ENCODE measurements at places on chromosomes 7 and 10.

DNA sequence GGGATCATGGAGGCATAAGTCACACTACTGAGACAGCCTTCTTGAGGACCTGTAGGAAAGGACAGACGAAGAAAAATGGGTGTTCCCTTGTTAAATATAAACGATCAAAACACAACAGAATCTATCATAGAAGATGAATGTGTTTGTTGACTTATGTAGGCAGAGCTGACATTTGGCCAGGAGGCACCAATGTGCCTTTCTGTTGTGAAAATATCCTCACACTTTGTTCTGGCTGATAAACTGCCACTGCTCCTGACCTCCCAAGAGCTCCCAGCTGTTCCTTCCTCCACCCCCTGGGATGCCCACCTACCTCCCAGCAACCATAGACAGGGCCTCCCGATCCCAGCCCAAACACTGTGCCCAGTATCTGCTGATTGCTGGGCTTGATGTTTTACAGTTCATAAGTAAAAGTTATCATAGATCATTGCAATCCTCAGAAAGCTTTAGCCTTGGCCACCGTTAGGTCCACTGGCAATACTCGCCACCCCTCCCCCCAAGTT is 116.6 kb downstream of the CTTNBP2 start:
- DNase-seq, result no peak

DNA sequence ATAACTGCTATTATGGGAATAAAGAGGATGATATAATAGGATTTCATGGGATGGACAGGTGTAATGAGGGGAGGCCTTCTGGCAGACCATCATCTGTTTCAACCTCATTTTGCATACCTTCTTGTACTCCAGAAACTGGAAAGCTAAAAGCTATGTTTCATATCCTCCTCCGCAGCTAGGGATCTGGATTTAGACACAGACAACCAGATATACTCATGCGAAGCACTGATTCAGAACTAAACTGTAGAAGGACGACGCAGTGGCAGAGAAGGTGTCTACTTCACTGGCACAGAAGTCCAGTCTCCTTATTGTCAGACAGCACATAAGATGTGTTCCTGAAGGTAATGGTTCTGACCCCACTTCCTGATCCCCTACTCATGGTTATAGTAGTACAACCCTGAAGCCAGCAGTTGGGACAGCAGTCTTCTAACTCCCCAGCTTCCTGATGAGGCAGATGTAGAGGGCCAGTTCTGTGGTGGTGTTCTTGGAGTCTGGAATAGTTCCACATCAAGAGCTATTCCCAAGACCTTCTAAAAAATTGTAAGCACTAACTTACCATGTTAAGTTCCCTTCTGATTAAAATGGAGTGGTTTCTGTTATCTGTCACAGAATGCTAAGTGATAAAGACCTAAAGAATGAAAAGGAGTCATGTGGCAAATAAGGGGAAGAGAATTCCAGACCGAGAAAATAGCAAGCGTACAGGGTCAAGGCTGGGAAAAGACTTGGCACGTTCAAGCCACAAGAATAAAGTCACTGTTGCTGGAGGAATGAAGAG is 550.3 kb downstream of the GRM8 start:
- DNase-seq, result no peak

DNA sequence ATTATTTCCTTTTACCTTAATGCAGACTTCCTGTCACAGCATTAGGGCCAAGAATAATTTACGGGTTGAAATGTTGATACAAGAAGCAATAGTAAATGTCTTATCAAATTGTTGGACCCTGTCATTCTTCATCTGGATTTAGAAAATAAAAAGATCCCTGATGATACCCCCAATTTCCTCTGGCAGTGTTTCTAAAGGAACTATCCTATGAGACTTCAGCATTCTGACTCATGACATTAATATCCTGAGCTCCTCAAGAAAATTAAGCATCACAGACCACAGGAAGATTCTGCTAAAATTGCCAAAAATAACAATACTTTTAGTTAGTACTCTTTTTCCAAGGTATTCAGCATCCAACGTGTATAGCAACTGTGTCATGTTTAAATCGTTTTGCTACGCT is 490.5 kb upstream of the ANKRD30A start:
- peak; percentile 80 for DNase-seq

- peak; percentile 40 for DNase-seq
These were observed 155.4 kb downstream of the TWIST1 start for GRCh38 chr7:18962031-18962430.

DNA sequence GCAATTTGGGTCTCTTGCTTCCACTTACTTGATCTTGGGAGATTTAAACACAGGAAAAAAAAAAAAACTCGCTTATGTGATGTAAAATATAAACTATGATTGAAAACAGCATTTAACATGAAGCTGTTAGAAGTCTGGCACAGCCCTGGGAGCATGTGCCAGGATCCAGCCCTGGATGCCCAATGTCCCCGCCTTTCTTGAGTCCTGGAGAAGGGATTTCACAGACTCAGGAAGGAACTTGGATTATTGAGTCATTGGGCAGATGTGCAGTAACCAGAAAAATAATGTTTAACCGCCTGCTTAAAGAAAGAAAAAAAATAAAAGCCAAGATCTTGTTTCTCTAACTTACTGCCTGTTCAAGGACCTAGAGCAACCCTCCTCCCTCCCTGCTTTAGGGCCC is 3.7 kb upstream of the JCAD start:
- DNase-seq, result peak; percentile 44

- DNase-seq, result no peak
These were observed 243.6 kb upstream of the PODXL start for GRCh38 chr7:131800008-131800407.

DNA sequence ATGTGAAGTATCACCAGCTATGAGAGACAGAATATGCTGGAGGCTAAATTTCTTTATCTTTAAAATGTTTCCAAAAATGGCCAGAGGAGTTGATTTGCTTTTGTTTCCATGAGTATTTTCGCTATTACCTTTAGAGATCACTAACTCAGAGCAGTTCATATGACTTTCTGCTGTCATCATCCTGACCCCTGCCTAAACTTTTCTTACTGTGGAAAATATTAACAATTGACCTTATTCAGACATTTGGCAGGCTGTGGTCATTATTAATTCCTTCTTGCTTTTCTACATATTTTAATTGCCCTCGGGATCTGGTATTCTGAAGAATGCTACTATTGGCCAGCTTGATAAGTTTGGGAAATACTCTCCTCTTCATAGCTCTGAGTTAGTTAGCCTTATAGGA is 156.5 kb downstream of the EXOC4 start:
- no peak for DNase-seq

DNA sequence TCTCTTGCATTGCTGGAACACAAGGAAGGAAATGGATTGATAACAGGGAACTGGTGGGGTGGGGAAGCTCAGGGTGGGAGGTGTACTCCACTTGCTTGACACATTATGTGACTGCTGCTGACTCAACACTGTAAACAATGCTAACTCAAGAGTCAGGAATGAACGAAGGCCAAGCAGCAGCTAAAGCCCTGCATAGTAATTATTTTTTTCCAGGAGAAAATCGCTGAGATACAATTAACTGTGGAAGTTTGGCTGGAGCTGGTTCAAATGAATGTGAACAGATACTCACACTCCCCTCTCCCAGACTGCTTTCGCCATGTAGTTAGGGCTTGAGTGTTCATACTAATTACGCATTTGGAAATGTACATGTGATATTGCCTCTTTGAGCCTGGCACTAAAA is 170.9 kb upstream of the AOAH start:
- peak; percentile 7 for DNase-seq

- peak; percentile 27 for DNase-seq
These were observed 241.4 kb downstream of the LRMDA start for GRCh38 chr10:75672842-75673241.

DNA sequence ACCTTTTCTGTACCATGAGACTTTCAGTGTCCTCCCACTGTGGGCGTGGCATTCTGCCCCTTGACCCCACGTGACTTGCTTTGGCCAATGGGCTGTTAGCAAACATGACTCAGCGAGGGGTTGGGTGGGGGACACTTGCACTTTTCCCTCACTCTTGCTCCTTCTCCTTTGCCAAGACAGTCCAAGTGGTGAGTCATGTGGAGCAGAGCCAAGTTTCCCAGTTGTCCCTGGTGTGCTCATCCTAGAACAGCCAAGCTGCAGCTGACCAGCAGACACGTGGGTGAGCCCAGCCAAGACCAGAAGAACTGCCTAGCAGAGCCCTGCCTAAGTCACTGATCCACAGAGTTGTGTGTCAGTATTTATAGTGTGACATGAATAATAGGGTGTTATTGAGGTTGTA is 82.8 kb upstream of the CPXM2 start:
- DNase-seq, result peak; percentile 39

- DNase-seq, result no peak
These were observed 56.9 kb upstream of the NPY start for GRCh38 chr7:24227068-24227467.

GRCh38 chr7:17493446-17493845 is 195.0 kb downstream of the AHR start:
- no peak for DNase-seq

- no peak for DNase-seq
These were observed 274.6 kb upstream of the ZNF32 start for GRCh38 chr10:43923328-43923727.

- no peak for DNase-seq
These were observed 137.2 kb upstream of the GPR22 start for GRCh38 chr7:107332488-107333269.

- DNase-seq, result no peak
These were observed 58.0 kb downstream of the CHST15 start for GRCh38 chr10:124035306-124035927.

- DNase-seq, result no peak
These were observed 615.8 kb downstream of the CCSER2 start for GRCh38 chr10:84944187-84944586.

- peak; percentile 56 for DNase-seq
These were observed 220.2 kb downstream of the DGKI start for GRCh38 chr7:137626469-137627067.

- no peak for DNase-seq
These were observed 340.4 kb downstream of the OTUD1 start for GRCh38 chr10:23779301-23779700.

DNA sequence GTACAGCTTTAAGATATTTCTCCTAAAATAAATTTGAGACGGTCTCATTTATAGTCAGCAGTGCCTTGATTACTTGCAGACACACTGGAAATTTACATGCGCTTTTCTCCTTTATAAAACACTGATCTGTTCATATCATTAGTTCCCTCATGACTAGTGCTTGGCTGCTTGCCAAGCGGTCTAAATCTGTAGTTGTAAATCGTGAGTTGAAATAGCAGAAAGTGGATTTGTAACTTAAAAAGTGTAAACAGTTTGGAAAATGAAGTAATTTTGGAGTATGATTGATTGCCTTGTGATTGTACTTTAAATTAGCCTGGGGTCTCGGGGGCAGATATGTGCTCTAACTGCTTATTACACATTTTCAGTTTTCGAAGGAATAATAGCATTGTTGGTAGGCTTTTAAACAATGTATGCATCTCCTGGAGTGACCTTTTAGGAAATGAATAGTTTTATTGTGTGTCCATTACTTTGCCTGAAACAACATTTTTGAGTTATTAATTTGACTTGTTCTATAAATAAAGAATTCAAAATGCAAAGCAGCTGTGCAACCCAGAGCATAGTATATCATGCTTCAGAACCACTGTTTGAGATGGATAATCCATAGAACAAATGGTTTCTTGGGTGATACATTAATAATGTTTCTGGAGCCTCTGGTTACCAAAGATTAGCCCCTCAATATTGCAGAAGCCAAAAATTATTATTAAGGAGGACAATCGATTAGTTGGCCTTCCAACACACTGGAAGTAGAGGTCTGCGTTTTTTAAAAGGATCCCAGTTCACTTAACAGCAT is 73.3 kb downstream of the ARID5B start:
- DNase-seq, result peak; percentile 53

DNA sequence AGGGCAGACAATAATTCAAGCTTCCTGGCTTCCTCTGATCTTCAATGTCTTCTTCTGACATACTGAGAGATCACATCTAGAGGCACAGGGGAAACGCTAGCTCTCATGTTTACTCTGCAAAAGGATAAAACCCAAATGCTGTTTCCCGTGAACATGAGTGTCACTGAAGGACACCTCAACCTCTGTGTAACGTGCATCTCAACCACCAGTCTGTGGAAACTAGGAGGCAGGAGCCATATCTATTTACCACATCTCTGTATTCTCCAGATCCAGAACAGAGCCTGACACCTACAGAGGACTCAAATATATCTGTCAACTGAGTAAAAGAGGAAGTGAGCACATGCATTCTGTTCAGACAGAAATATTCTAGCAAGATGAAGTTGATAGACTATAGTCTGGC is 140.3 kb upstream of the TARP start:
- DNase-seq, result no peak

DNA sequence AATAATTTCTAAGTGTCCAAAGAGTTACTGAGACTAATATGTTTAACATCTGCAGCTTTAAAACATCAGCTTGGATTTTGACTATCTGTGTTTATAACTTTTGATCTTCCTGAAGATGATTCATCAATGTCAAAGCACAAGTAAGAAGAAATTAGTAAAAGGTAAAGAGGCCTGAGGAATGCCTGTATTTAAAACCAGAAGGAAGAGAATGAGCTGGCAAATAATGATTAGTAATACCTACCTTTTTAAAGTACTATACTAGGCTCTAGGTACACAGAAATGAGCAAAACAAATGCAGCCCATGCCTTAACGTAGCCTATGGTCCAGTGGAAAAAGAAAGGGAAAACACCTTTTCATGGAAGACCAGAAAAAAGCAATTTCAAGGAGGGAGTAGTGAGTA is 158.0 kb downstream of the KCND2 start:
- DNase-seq, result no peak

GRCh38 chr10:11018432-11018841 is 765 bp downstream of the CELF2 start:
- DNase-seq, result no peak

DNA sequence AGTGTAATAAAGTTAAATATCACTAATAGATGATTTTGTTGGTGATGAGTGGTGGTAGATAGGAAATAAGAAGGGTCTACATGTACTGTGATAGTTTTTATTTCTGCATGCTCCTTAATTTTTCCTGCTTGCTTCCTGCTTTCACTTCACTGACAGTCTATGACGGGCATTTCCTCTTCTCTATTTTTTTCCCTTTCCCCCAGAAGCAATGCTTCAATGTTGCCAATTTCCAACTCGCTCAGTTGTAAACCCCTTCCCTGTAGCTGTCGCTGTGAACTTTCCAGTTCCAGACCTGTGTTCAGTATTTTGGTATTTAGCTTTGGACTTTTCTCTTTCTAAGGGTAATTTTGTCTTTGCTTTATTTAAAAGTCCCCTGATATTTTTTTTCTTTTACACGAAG is 123.5 kb upstream of the AGR3 start:
- DNase-seq, result no peak

DNA sequence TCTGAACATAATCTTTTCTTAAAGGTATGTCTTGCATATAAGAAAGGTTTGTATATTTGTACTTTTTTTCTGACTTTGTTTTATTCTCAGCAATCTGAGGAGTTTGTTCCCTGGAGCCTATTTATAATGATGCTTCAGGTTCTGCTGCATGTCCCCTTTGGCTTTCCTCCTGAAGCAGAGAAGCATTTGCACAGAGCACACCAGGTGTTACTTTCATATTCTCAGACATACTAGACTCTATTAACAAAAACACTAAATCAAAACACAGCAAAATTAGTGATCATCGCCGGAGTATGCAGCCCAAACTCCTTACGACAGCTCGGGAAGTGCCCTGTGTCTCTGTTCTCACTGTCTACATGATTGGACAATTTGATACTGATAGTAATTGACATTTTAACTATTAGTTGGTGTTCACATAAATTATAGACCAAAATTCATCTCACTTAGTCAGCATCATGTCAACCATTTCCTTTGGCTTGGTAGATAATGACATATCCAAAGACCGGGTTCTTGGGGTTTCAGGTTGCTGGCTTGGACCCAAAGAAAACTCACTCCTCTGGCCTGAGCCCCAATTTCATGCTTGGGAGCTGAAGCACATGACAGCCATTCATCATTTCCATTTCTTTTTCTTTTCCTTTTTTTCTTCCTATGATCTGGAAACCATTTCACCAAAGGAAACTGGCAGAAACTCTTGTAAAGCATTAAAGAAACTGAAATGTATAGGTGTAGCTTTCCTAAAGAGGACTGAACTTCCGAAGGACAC is 400.1 kb upstream of the NRP1 start:
- no peak for DNase-seq

Measured in astrocyte of the spinal cord (primary cell).